ENCODE measurements at places on chromosomes 7 and 10.

DNA sequence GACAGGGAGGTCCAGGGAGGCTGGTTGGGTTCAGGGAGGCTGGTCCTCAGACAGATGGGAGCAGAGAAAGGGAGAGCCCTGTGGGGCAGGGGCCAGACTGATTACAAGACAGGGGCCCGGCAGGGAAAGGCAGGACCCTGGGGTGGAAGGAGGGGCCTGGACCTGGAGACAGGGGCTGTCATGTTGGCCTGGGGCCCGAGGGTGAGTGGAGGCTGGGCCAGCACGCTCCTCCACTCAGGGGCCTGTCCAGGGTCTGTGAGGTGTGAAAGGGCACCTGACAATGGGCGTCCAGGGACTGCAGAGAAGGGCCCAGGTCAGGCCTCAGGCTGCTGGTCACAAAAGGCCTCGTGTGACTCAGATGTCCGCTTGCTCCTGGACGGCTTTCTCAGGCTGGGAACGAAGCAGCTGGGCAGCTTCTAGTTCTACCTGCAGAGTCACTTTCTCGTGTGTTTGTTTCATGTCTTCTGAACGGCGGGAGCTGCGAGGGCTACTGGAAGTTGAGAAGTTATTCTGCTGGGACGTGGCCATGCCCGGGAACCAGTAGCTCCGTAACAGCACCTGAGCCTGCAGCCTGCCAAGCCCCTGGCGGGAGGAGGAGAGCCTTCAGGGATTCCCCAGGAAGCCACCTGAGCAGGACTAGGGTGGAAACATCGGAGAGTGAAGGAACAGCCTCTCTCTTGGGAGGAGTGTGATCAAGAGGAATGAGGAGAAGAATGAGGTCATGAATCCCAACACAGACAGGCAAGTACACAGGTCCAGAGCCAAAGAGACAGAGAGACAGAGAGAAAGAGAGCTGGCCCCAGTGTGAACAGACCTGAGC, 65.8 kb downstream of the KLF6 start:
- no peak overlapping the region for H3K27ac ChIP-seq
- no peak for DNase-seq
- no peak overlapping the region for H3K4me3 ChIP-seq
- no peaks in the 10 kb centered on the region for H3K27me3 ChIP-seq
- no peaks in the 10 kb centered on the region for H3K36me3 ChIP-seq

DNA sequence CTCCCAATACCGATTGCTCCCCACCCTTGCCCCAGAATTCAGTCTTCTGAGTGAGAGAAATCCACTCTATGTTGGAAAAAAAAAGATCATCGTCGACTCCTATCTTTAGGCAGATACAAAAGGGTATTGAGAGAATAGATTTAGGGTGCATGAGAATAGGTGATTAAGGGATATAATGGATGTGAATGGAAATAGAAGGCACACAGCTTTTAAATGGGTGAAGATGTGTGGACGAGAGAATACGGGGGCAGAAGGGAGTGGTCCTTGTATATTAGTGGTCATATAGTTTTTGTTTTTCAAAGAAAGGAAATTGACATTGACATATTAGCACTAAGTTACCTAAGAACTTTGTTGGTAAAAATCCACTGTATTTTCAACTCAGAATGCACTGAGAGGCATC, 98.6 kb upstream of the HDAC9 start:
- H3K4me1 ChIP-seq: no peaks in the 10 kb centered on the region
- H3K27me3 ChIP-seq: no peaks in the 10 kb centered on the region

GRCh38 chr10:132790934-132791829, 5.2 kb upstream of the NKX6-2 start:
- peaks cover 24% of the 10 kb centered on the region for H3K4me1 ChIP-seq
- no peaks in the 10 kb centered on the region for H3K36me3 ChIP-seq
- no peak overlapping the region for H3K4me3 ChIP-seq
- H3K27me3 ChIP-seq: peaks cover 23% of the 10 kb centered on the region

DNA sequence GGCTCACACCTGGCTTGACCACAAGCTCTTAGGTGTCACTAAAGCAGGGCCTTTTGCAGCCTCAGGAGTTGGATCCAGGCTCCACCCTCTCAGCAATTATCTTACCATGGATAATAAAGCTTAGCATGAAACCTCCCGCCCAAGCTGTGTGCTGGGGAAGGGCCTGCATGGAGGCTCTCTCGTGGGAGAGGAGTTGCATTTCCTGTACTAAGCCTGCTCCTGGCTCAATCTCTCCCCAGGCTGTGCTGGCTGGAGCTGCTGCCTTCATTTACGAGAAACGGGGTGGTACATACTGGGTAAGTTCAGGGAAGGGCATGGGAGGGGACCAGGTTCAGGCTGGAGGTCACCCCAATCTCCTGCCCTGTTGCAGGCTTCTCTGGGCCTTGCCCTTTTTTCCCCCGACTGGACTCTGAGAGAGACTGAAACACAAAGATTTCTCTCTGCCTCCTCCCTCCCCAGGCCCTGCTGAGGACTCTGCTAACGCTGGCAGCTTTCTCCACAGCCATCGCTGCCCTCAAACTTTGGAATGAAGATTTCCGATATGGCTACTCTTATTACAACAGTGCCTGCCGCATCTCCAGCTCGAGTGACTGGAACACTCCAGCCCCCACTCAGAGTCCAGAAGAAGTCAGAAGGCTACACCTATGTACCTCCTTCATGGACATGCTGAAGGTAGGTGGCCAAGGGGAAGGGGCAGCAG, 2.7 kb downstream of the TMEM176A start:
- no peaks in the 10 kb centered on the region for H3K27me3 ChIP-seq
- H3K27ac ChIP-seq: no peak overlapping the region
- H3K4me1 ChIP-seq: peaks cover 22% of the 10 kb centered on the region
- DNase-seq: peak; percentile 53
- no peak overlapping the region for H3K4me3 ChIP-seq

DNA sequence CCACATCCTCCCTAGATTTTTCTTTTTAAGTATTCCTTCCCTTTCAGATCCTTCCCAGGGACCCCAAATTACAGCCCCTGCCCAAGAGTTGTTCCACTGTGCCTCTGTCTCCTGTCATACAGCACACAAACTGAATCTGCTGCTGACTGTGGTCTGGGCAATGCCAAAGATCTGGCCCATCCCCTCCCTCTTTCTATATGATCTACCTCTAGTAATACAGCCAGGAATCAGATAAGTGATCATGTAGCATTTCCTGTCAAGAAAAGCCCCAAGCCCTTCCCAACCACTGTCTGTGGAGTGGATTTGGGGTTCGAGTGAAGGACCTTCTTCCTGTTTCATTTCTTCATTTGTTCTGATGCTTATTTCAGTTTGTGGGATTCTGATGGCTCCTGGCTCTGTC, 6.7 kb downstream of the STX1A start:
- no peak overlapping the region for H3K27ac ChIP-seq
- H3K27me3 ChIP-seq: no peaks in the 10 kb centered on the region
- no peak for DNase-seq
- no peak overlapping the region for H3K4me3 ChIP-seq
- H3K36me3 ChIP-seq: no peaks in the 10 kb centered on the region

DNA sequence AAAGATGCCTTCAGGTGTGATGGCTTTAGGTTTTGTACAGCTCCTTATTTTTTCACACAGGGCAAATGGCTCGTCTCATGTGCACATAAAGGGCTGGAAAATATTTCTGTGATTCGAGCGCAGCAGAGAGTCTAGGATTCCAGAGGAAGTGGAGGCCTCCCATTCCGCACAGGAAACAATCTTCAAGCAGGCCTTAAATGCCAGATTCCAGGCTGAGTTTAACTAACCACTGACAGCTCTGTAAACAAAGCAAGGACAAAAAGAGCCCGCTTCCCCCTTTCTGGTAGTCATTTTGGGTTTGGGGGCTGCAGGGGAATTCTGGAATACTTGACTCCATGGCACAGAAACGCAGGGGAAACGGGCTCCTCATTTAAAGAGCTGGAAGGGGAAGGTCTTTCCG, 87.2 kb downstream of the CALD1 start:
- DNase-seq: no peak
- no peaks in the 10 kb centered on the region for H3K27me3 ChIP-seq
- no peak overlapping the region for H3K4me3 ChIP-seq
- H3K4me1 ChIP-seq: peaks cover 58% of the 10 kb centered on the region
- peaks cover 49% of the 10 kb centered on the region for H3K36me3 ChIP-seq
- peak overlapping the region; percentile 61 for H3K27ac ChIP-seq
